NCI-H345 (cell line): ENCODE measurements at places on chromosomes 7 and 10.

GRCh38 chr7:133853706-133854276, 273.3 kb upstream of the LRGUK start:
- DNase-seq: peak; percentile 63

GRCh38 chr10:96044736-96045135, 1.4 kb downstream of the CCNJ start:
- no peak for DNase-seq

GRCh38 chr10:53597835-53598251, 825.3 kb upstream of the MBL2 start:
- no peak for DNase-seq

DNA sequence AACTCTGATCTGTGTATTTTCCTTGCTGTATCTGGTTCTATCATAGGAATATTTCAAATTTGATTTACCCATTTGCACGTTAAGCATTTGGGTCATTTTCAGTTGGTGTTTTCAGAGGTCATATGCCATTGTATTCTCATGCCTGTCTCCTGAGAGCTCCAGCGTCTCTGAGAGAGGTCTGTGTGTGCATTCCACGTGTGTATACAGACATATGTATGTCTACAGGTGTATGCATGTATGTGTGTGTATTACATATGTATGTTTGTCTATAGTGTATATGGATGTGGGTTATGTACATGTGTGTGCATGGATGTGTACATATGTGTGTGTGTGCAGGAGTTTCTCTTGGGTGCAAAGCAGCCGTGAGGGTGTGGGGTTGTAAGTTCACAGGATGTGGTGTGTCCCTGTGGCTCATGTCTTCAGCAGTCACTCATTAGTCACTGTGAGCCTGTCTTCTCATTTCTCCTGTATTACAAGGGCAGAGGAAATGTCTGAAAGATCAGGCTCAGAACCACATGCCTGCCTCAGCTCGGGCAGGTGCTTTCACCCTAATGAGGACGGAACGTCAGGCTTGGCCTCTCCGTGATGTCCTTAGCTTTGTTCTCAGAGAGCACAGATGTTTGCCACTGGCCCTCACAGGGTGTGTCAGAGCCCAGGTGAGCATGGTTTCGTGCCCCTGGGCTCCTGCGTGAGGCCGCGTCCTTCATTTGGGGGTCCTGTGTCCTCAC, 101.6 kb downstream of the NKX6-2 start:
- no peak for DNase-seq

DNA sequence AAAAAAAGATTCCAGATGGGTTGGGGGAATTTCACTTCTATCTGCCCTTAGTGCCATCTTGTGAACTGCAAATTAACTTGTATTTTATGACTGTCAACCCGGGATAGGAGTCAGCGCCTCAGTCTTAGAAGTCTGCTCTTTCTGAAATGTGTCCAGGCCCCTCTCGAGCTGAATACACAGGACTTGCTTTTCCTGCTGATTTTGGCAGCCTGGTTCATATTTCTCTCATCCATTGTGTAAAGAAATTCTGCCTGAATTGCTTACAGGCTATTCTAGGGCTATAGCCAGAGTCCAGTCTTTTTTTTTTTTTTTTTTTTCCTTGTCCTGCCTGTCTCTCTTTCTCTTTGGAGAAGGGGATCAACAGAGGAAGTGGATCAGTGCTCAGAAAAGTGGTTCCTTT, 24.6 kb downstream of the GATA3 start:
- DNase-seq: no peak

DNA sequence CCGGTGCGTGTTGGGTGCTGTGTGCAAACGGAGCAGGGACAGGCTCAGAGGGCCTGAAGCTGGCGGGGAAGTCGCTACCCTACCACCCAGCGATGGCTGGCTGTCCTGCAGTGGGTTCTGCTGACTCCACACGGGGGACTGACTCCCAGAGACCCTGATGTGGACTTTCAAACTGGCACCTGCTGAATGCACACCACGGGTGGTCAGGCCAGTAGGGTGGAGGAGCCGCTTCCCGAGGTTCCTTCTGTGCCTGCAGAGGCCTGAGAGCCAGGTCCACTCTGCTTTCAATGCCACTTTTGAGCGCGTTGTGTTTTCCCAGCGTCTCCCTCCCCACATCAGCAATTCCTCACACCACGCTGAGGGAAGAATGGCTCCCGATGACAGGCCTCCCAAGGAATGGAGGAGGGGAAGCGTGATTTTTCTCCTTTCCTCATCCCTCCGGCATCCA, 135.3 kb downstream of the ADARB2 start:
- DNase-seq: no peak

DNA sequence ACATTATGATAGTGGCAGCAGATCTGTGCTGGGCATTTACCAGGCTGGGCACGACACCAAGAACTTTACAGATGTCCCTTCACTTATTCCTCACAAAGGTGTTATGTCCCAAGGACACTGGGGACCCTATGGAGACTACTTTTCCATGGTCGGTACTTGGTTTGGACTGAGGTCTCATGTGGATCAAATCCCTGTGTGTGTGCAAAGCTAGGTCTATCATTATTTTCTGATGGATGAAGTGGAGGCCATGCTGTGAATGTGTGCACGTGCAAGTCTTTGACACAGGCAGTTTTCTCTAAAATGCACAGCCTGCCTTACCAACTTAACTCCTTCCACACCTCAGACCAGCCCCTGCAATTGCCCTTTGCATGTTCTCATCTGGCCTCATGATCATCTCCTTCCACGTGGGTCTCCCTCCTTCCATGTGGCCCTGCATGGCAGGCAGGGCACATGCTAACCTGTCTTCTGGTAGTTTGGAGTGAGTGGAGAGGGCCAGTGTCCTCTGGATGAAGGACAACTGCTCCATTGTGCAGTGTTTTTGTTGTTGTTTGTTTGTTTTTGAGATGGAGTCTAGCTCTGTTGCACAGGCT, 16.0 kb upstream of the ZNF273 start:
- DNase-seq: no peak

- no peak for DNase-seq
These were observed 33.9 kb upstream of the PBLD start for GRCh38 chr10:68366600-68366999.

- DNase-seq: no peak
These were observed 2.8 kb downstream of the ZNF248 start for GRCh38 chr10:37854626-37855025.

DNA sequence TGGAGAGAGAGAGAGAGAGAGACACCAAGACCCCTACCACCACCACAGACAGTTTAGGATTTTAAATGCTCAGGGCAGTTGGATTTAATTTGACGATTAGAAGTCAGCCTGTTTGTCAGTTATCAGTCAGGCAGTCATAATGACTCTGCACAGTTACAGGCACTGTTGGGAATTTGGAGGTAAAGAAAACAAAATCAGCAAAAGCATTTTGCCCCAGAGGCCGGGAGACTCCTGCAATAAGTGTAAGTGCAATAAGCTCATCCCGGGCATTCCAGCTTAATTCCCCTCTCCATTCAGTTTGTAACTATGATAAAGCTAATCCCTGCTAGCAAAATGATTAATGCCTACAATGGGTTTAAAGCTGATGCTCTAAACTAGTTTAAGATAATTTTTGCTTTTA, 13.5 kb downstream of the SEMA3C start:
- no peak for DNase-seq

GRCh38 chr7:80392229-80393169, 119.4 kb downstream of the GNAT3 start:
- peak; percentile 48 for DNase-seq

- no peak for DNase-seq
These were observed 39.1 kb upstream of the CALD1 start for GRCh38 chr7:134740376-134740775.

DNA sequence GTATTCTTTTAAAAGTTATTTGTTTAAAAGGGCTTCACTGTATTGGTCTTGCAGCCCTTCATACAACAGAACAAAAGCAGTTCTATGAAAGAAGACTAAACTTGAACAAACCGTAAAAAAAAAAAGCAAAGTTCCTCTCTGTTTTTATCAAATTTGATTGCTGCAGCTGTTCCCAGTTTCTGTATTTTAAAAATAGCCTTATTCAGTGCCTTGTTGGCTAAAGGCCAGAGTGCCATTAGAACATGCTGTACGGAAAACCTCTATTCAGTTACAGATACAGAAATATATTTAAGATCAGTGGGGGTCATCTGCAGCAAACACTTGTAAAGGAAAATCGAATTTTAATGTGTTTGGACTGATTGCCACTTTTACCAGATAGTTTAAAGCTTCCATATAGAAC, 207.8 kb upstream of the ETV1 start:
- DNase-seq: peak; percentile 51

DNA sequence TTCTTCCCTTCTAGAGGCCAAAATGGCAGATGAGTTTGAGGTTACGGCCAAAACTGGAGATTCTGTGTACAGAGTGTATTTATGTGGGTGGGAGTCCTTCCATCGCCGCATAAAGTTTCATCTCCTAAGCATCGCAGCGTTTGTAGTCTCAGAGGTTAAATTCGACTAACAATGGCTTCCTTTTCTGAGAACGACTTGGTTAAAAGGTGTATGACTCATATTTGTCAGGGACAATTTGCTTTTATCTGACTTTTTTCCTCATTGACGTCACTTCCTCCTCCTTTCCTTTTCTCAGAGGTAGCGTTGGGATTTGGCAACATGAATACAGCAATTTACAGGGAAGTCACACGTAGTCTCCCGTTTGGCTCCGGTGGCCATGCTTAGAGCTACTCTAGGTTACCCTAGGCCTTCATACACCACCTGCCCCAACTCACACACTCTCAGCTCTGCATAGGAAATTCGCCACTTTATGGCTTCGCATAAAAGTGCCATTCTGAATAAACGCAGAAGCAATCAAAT, 37.6 kb upstream of the TCF7L2 start:
- no peak for DNase-seq

GRCh38 chr7:98088109-98088508, 18.6 kb upstream of the LMTK2 start:
- no peak for DNase-seq

GRCh38 chr10:63549810-63550209, 28.6 kb downstream of the REEP3 start:
- no peak for DNase-seq

GRCh38 chr7:98467570-98468312, 66.9 kb upstream of the BAIAP2L1 start:
- no peak for DNase-seq

GRCh38 chr10:3428826-3429225, 256.2 kb upstream of the PITRM1 start:
- DNase-seq: no peak

- DNase-seq: no peak
These were observed 72.8 kb downstream of the INSYN2A start for GRCh38 chr10:127123626-127124025.

DNA sequence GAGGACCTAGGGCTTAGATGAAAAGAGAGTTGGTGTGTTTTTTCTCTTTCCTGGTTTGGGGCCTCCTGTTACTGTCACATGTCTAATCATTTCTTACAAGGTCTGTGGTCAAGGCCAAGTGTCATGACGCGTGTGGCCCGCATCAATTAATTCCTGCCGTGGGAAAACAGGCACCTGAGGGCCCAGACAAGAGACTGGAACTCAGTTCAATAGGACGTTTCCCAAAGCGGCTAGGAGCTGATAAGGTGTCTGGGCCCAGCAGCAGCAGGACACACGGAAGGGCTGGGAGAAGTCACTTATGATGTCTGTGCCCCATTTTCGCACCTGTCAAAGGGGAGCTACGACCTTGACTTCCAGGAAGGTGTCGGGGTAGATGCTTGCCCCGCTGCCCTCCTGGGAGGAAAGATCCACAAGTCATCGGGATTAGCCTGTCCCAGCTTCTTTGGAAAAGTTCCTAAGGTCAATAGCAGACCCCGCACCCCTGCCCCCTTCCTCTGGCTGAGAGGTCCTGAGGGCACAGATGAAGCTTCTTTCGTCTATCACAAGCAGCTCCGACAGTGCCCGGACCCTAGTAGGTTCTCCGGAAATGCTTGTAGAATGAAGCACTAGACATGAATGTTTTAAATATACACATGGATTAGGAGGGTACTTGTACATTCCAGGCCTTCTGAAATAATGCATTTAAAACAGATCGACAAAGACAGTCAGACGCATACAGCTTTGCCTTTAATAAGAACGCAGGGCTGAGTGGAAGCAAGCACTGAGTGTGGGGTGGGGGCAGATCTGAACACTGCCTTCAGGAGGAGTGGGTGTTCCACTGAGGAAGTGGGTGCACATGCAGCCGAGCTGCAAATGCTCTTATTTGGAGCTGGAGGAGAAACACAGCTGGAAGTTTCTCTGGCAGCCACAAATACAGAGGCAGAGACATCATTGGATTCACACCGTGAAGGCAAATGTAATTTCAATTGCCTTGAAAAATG, 237.5 kb upstream of the GRB10 start:
- DNase-seq: no peak

- DNase-seq: peak; percentile 93
These were observed 207.9 kb downstream of the PLXNA4 start for GRCh38 chr7:132368246-132368900.

DNA sequence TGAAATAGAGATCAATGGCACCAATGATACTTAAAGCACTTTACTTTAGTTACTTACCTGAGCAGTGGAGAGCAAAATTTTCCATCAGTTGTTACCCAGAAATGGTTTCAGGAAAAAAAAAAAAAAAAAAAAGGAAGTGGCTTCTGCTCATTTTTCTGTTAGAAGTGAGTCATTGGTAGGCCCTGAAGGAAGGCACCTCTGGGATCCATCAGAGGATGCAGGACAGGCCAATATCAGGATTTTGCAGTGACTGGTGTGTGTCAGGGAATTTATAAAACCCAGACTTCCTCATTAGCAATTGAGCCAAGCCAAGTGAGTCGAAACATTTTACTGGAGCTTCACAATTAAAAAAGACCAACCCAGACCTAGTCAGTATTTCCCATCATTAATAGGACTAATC, 2.3 kb upstream of the SMIM30 start:
- no peak for DNase-seq

- DNase-seq: no peak
These were observed 37.8 kb downstream of the DKK1 start for GRCh38 chr10:52351914-52352330.

- DNase-seq: no peak
These were observed 84.9 kb upstream of the ZNF716 start for GRCh38 chr7:57364933-57365710.
